Activated CD4-positive, CD25-positive, alpha-beta regulatory T cell (primary cell): ENCODE measurements at places on chromosomes 5 and 9.

DNA sequence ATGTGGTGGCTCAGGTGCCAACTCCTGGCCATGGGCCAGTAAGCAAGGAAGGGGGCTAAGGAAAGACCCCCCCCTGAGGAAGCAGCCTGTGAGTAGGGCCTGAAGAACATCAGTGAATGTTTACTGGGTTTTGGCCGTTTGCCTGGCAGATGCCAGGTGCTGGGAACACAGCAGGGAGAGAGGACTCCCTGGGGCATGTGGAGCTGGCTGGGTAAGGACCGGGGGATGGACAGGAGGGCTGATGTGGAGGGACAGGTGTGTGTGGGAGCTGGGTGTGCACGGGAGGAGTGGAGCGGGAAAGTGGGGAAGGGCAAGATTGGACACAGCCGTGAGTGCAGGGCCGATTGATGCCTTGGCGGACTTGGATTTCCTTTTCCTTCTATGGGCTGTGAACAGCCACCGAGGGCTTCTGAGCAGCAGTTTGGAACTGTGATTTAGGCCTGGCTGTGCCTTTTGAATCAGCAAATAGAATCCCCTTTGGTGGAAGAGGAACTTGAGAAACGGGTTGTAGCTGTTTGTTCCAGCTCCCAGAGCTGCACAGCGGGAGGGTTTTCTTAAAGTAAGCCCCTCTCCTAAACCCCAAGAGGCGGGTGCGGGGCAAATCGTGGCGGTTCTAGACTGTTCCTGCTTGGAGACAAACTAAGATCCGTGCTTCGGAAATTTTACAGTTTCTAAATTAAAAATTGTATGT, 3.1 kb downstream of the HMCN2 start:
- no peak for DNase-seq

DNA sequence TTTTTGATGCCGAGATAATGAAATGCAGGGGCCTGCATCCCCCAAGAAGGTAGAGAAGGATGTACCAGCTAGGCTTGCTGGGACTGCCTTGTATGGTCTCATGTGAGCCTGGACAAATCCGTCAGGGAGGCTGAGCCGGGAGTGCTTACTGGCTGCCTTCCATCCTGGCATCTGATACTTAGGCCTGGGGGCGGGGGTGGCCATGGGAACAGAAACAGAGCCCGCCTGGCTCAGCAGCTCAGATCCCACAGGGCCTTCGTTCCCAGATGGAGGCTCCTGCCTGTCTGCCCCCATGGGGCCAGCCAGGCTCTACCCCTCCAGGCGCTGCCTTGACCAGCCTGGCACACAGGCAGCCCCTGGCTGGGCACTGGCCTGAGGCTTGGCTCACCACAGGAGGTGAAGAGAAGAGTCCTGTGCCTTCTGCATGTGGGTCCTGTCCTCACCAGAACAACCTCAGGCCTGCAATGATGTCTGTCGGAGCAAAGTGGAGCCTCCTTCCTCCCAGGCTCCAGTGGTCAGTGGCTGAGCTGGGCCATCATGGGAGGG, 10.5 kb upstream of the SPATA31E1 start:
- DNase-seq: no peak

DNA sequence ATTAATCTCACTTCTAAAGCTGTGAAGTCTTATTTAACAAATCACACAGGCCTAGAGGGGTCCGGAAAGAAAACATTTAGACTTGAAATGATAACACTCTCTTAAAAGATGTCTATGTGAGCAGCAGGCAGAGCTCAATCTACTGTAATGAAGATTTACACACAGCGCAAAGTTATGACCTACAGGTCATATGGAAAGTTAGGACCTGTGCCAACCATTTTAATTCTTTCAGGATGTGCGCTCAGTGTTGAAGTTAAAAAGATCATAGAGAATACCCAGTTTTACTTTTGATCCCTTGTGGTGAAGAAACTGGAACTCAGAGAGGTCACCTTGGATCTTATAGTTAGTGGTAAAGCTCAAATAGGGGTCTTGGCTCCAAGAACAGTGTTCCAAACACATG, 3.1 kb upstream of the CREBRF start:
- DNase-seq: no peak

DNA sequence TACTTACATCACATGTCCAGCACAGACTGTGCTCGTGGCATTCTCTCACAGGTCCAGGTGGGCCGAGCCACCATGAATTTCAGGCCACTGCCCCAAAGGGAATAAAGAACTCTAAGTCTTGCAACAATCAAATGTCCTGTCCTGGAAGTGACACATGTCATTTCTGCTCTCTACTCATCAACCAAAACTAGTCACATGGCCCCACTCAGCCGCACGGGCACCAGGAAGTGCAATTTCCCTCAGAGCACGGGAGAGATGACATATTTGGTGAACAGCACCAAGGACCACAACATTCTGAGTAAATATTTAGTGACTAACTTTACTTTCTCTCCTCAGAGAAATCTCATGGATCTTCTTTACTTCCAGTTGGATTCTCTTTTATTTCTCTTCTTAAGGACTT, 131.1 kb upstream of the TUT7 start:
- DNase-seq: no peak

DNA sequence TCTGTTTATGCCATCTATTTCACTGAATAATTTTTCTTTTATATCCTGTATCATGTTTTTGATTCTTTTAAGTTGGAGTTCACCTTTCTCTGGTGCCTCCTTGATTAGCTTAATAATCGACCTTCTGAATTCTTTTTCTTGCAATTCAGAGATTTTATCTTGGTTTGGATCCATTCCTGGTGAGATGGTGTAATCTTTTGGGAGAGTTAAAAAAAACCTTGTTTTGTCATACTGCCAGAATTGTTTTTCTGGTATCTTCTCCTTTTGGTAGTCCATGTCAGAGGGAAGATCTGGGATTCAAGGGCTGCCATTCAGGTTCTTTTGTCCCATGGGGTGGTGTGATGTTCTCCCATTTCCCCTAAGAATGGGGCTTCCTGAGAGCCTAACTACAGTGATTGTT, 800.8 kb upstream of the TYRP1 start:
- DNase-seq: no peak

DNA sequence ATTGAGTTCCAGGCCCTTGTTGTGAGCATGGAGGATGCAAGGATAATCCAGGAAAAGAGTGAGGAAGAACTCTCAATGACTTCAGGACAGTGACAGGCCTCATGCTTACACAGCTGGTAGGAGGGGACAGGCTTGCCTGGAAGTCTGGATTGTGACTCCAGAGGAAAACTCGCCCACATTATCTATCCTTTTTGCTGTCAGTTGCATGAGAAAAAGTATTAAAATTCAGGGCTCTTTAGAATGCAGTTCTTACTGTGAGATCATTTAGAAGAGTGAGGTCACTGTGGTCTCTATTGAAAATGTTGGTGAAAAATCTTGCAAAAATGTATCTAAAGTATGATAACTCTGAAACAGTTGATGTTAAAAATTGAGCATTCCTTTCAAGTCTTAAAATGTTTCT, 30.5 kb downstream of the NTRK2 start:
- no peak for DNase-seq

- no peak for DNase-seq
These were observed 123.2 kb downstream of the DOCK2 start for GRCh38 chr5:169760229-169760628.

DNA sequence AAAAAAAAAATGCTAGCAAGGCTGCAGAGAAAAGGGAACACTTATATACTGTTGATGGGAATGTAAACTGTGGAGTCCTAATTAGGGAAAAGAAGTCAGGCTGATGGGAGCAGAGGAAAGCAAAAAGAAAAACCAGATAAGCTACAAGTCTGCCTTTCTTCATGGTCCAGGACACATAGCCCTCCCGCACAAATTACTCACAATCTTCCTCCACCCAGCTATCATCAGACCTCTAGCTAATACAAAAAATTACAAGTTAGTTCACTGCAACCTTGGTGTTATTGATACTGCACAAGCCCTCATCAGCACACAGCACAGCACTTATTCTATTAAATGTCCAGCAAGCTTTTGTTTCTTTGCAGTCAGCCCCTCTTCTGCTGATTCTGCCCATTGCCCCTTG, 186.0 kb upstream of the ADRA1B start:
- no peak for DNase-seq

DNA sequence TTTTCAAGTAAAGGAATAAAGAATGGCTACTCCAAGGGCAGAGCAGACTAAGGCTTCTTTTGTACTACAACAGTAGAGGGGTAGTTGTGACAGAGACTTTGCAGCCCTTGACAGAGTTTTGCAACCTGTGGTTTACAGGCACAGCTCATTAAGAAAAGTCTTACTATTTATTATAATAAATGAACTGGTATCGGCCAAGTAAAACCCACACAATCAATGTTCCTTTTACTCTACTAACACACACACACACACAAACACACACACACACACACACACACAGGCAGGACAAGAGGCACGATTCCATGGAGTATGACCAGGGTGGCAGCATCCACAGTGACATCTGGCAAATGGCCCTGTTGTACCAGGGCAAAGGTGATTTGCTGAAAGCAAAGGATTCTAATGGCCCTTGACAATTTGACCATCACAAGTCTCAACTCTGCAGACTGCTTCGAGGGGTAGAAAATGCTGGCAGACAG, 59.1 kb upstream of the GOLPH3 start:
- DNase-seq: no peak

DNA sequence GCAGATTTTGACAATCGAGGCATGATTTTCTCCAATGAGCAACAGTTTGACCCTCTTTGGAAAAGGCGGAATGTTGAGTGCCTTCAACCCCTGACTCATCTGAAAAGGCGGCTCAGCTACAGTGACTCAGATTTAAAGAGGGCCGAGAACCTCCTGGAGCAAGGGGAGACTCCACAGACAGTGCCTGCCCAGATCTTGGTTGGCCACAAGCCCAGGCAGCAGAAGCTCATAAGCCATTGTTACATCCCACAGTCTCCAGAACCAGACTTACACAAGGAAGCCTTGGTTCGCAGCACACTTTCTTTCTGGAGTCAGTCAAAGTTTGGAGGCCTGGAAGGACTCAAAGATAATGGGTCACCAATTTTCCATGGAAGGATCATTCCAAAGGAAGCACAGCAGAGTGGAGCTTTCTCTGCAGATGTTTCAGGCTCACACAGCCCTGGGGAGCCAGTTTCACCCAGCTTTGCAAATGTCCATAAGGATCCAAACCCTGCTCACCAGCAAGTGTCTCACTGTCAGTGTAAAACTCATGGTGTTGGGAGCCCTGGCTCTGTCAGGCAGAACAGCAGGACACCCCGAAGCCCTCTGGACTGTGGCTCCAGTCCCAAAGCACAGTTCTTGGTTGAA, 13.6 kb downstream of the PTPDC1 start:
- DNase-seq: no peak

DNA sequence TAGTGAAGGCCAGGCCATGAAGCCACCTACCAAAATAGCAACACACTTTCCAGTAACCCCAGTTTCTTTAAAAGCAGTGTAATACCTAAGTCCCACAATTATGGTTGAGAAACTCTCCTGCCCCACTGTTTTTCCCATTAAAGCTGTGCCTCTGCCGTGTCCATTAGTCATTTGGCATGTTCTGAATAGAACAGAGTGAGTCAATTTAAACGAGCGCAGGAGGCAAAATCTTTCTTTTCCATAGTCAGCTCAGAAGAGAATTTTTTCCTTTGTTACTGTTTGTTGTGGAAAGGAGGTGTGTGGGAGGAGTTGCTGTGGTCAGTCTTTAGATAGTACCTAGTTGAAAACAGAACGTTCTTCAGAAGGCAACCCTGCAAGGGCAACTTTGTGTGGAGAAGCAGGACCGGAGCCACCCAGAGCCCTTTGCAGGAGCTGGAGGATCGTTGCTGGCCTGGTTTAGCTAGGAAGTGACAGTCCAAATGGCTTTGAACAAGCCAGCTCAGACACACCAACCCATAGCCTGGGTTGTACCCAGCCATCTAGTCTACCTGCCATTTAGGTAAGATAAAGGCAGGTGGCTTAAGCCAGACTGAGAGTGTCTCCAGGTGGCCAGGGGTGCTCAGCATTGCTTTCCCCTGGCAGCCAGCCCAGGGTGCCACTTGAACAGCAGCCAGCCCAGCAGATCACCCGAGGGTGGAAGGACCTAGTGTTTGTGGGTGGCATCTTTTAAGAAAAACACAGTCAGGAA, 30.4 kb downstream of the GADD45G start:
- DNase-seq: no peak

- DNase-seq: no peak
These were observed 74.4 kb upstream of the RARS1 start for GRCh38 chr5:168411871-168412270.

GRCh38 chr9:116390303-116391228, 237.0 kb downstream of the PAPPA start:
- DNase-seq: no peak

DNA sequence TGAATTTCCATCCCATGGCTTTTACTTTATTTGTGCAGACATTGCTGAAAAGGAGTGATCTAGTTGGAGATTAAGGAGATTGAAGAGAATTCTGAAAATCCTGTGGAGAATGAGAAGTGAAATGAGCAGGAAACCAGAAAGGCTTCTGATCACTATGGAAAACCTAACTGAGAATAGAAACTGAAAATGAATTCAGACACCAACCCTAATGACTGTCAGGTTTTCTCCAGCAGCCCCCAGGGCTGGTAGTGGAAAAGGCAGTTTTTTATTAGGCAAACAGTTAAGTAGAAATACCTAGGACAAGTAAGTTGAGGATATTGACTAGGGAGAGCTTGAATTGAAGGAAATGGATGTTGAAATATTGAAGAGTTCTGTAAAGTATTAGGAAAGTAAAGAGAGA, 14.7 kb upstream of the ARRDC3 start:
- DNase-seq: no peak

- no peak for DNase-seq
These were observed 11.4 kb downstream of the MTAP start for GRCh38 chr9:21813575-21814473.

- DNase-seq: no peak
These were observed 243.0 kb upstream of the PTPRD start for GRCh38 chr9:10855847-10856246.

DNA sequence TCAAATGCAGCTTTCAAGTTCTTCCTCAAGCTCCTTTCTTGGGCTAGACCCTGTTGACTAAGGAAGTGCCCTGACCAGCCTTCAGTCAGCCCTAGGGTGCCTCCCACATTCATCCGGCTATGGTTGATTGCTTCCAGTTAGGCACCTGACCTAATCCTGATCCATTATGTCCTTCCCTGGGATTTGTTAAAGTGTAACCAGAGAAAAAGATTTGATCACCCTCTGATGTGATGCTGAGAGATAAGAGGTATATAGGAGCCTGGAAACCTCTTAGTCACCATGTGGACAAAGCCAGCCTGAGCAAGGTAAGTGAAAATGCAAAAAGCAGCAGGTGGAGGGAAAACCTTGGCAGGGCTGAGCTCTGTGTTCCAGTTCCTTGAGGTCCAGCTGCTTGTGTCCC, 178.8 kb upstream of the ERCC6L2 start:
- no peak for DNase-seq

DNA sequence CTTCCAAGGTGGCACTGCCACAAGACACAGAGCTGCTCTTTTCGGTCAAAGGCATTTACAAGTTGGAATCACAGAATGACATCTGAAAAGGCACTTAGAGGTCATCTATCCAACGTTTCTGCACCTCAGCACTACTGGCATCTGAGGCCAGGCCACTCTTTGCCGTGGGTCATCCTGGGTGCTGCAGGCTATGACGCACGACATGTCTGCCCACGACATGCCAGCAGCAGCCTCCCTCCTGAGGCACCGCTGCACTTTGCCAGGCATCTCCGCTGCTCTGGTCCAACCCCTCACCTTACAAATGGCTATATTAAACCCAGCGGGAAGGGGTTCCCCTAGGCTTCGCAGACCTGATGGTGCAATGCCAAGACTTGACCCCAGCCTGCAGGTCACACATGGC, 8.1 kb downstream of the SURF4 start:
- no peak for DNase-seq
